ENCODE measurements at places on chromosomes 1 and 21.

DNA sequence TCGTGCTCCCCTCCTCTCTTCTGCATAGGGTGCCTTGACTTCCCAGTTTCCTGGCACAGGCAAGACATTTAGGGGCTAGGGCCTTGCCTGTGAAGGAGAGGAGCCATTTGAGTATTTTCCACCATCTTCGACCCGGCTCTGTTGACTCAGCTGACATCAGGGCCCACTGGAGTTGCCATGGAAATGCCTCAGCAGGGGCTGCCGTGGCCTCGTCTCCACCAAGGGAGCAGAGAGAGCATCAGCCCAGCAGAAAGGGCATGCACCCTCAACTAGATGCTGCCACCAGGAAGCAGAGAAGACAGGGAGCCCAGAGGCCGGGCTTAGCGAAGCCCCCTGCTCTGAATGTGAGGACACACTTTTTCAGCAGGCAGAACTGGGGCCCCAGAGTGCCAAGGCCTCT, 101.9 kb upstream of the ACTL8 start:
- DNase-seq: no peak

DNA sequence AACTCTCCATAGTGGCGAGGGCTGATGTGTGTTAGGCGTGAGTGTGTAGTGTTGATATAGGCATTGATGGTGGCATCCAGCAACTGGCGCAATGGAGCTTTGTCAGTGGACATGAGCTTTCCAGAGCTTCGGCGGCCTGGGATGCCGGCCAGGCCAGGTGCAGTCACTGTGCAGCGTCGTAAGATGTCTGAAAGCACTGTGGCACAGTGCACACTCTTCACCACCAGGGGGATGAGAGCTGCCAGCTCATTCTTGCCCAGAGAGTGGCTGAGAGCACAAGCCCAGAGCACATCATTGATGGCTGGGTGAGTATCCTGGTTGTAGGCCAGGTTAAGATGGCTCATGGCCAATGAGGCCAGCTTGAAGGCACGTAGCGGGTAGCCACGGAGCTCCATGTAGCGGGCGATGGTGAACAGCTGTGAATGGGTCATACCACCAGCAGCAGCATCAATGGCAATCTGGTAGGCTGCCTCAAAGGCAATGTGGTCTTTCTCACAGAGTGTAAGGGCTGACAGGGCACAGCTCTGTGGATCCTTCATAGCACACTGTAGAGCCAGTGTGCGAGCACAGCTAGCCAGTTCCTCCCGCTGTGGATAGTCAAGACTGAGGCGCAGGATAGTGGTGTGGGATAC, 6.7 kb downstream of the UROD start:
- DNase-seq: peak; percentile 76

GRCh38 chr1:212465311-212465710, 32.6 kb downstream of the NENF start:
- no peak for DNase-seq

- DNase-seq: no peak
Observed at GRCh38 chr1:204130981-204131892, 20.6 kb downstream of the ETNK2 start.

- DNase-seq: peak; percentile 46
Observed at GRCh38 chr1:165056914-165057313, 299.6 kb downstream of the LMX1A start.

DNA sequence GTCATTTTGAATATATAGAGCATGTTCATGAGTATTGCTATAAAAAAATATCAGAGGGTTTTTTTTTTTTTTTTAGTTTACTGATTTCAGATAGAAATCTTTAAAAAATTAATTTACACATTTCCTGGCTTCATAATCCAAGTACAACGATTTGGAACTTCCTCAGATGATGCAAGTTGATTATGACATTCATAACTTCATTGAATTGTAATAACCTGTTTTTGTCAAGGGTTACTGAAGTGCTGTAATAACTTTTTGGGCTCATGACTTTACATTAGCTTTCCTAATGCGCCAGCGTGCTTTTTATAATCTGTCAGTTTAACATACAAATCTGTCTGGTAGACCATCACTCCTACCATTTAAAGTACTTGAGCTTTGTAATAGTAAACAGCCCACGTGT, 81.3 kb downstream of the SASS6 start:
- DNase-seq: no peak

DNA sequence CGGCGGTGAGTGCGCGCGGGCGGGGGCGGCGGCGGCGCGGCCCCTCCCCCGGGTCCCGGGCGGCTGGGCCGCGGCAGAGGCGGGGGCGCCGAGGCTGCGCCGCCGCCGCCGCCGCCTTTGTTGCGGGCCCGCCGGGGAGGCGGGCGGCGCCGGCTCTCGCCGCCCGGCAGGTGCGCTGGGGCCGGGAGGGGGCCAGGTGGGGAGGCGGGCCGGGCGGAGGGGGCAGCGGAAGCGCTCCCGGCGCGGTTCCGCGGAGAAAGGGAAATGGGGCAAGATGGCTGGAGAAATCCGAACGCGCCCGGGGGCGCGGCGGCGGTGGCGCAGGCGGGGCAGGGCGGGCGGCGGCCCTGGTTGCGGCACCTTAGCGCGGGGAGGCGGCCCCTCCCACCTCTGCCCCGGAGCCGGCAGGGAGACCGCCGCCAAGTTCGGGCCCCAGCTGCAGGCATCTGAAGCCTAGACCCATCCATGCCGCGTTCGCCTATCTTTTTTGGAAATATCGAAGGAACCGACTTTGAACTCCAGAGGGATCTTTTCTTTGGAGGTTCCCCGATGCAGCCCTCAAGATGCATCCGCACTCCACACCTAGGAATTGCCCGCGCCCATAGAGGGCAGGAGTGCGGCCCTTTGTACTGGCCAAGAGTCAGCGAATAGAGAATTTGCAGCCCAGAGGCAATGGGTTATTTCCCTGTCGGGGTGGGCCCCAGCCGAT, 479 bp downstream of the POGK start:
- DNase-seq: peak; percentile 45

DNA sequence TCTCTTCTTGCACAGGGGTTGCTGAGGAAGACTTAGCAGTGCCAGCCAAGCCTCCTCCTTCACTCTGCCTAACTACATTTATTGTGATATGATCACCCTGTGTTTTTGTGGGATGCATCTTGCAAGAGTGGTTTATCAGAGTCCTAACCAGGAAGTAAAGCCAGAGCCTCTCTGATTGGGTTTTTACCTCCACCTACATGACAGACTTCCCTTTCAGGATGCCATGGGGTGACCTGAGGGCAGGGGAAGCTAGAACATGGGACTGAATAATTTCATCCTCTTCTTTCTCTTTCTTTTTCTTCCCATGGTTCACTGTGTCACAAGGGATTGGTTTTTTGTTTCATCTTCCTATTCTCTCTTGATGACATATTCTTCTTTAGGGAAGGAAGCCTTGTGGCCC, 146.6 kb downstream of the HHAT start:
- no peak for DNase-seq

DNA sequence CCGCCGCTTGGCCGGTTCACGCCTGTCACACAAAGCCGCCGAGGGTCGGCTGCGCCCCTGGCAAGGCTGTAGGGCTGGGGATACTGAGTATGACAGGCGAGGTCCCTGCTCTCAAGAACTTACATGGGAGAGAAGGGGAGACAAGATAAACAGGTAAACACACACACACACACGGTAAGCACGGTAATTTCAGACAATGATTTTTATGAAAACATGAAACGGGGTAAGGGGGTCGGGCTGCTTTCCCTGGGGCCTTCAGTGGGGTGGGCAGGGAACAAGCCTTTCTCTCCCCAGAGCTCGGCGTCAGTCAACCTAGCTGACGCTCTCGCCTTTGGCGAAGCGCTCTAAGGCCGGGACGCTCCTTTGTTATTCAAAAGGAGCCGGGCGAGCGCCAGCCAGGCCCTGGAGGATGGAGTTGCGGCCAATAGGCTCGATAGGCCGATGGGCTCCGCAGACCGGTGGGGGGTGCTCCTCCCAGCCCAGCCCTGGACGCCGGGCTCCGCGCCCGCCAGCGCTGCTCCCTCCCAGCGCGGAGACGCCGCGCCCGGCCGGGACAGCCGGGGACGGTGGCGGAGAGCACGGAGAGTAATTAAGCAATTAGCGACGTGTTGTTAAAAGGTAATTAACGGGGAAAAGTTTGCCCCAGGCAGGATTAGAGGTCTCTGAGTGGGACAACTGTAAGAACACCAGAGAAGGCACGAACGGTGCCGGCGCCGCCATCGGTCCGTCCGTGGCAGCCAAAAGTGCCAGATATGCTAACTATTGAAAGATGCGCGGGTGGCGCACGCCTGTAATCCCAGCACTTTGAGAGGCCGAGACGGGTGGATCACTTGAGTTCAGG, 950 bp upstream of the INKA2 start:
- DNase-seq: peak; percentile 54
